Suprapubic skin (tissue), 4 donors: ENCODE measurements at places on chromosomes 2 and 18. TPM values are rescaled to one million over a fixed set of nuclear protein-coding genes. Genes with fewer than 3 reads are reported as not detected.

The CHRNA1 gene
- not detected for total RNA-seq

The CCDC85A gene
- 3.2 TPM for total RNA-seq

The TUBA4B gene
- not detected for total RNA-seq

DNA sequence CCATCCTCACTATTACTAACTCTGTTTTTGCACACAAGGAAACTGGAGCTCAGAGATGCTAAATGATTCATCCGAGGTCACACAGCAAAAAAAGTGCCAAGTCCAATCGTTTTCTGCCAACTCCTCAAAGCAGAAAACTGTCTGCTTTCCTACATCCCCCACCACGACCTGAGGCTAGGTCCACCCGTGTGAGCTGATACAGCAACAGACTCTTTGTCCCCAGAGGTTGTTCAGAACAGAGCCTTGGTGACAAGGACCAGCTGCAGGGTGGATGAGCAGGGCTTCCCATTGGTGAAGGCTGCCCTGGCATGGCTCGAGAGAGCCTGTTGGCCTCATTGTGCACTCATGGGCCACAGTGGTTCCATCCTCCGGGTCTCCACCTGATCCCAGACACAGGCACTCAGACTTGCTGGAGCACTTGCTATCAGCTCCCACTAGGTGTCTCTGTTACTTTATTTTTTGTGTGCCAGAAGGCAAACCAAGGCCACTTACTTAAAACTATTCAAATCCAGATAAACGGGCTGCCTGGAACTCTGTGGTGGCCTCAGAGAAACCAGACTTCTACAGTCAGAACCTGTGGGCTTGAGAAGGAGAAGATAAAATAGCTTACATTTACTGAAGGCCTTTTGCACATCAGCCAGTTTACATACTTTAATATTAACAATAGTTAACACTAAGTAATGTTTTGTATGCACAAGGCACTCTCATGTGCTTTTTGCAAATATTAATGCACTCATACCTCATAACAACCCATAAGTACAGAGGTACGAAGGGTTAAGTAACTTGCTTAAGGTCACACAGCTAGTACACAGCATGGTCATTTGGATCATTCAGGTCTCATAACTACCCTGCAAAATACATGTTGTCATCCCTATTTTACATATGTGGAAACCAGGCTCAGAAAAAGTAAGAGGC, 62.9 kb upstream of the CTIF start:
- H3K36me3 ChIP-seq, result no peaks in the 10 kb centered on the region
- DNase-seq, result no peak
- H3K4me1 ChIP-seq, result peaks cover under 1% of the 10 kb centered on the region
- H3K4me3 ChIP-seq, result no peak overlapping the region

- H3K27ac ChIP-seq, result no peak overlapping the region
- DNase-seq, result no peak
- H3K4me1 ChIP-seq, result no peaks in the 10 kb centered on the region
- no peak overlapping the region for H3K4me3 ChIP-seq
- H3K36me3 ChIP-seq, result no peaks in the 10 kb centered on the region
Measured at GRCh38 chr18:6056171-6056910, 161.0 kb upstream of the TMEM200C start.
